Stimulated activated naive CD8-positive, alpha-beta T cell treated with anti-CD3 and anti-CD28 coated beads, Interleukin-15, amount 100 ng/mL, for 72 hours (primary cell): ENCODE measurements at places on chromosomes 6 and 20.

DNA sequence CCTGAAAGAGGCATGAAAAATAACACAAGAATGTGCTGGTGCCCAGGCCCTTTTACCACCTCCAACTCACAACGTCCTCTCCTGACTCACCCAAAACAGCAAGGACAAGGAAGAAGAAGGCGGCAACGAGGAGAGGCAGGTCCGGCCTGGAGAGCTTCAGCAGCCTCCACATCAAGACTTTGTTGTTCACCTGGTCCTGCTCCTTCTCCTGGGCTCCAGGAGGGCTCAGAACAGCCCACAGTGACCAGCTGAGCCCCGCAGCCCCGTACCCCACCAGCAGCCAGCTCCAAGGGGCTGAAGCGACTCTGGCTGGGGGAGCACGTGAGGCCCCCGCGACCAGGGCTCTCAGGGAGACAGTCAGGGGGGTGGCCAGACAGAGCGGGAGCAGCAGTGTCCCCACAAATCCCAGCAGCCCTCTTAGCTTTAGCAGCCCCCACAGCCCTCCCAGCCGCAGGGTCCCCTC lies 857 bp downstream of the TAP2 start:
- DNase-seq, result no peak

DNA sequence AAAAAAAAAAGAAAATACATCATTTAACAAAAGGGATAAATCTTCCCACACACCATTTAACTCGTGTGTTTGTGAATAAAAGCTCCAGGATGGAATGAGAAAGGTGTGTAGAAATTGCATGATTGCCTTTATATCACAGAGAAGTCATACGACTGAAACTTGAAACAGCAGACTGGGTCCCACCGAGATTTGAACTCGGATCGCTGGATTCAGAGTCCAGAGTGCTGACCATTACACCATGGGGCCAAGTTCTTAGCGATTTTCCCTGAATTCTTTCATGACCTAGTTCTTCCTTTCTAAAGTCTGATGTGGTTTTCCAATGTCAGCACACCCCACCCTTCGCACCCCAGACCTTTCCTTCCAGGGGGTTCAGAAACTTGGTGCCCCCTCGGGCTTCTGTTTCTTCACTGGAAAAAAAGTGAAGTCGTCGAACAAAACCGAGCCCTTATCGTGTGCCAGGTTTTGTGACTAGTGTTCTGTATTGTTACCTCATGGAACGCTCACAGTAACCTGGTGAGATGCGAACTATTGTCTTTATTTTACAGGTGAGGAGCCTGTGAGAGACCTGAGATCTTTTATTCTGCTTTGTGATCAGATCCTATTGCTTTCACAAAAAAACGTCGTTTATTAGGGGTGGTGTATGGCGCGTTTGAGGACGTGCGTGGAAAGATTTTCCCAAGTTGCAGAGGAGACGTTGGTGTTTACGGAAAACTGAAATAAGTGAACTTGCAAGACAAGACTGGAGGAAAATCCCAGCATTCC lies 120.8 kb downstream of the OR2B2 start:
- peak; percentile 57 for DNase-seq

DNA sequence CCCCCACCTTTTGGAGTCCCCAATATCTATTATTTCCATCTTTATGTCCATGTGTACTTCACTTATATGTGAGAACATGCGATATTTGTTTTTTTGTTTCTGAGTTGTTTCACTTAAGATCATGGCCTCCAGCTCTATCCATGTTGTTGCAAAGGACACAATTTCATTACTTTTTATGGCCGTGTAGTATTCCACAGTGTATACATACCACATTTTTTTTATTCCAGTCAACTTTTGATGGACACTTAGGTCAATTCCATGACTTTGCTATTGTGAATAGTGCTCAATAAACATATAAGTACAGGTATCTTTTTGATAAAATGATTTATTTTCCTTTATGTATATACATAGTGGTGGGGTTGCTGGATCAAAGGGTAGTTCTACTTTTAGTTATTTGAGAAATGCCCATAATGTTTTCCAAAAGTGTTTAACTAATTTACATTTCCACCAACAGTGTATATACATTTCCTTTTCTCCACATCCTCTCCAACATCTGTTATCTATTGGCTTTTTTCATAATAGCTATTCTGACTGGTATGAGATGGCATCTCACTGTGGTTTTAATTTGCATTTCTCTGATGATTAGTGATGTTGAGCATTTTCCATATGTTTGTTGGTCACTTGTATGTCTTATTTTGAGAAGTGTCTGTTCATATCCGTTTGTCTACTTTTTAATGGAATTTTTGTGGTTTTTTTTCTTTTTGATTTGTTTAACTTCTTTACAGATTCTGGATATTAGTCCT lies 34.0 kb upstream of the COL10A1 start:
- DNase-seq, result no peak

DNA sequence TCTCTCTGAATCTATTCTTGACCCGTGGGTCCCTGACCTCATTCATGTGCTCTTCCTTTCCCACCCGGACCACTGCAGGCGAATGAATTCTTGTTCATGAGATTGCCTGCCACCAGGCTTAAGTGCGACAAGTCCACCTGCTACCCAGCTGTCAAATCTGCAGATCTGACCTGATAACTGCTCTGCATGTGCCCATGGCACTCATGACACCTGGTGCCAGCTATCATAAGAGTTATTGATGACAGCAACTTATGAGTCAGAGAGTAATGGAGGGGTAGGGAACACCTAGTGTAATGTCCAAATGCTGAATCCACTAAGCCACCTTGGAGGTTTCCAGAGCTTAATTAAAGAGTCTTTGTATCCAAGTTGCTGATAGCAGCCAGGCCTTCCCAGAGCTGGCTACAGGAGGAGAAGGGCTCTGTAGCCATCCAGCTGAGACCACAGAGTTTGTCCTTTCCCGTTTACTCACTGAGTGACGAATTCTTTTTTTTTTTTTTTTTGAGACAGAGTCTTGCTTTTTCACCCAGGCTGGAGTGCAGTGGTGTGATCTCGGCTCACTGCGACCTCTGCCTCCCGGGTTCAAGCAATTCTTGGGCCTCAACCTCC lies 17.4 kb downstream of the SHLD1 start:
- no peak for DNase-seq

DNA sequence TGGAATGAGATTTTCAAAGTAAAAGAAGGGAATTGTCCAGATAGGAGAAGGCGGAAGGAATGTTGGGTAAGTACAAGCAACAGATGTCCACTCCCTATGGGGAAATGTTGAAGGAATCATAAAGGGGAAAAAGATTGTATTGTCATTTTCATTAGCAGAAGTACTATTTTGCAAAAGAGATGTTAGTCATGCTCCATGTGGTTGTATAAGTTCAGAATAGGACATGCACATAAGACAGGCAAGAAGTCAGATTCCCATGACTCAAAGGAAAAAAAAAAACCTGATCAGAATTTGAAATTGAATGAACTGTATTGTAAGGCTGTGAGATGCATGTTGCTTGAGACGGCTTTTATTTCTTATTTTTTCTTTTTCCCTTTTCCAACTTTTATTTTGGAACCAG lies 36.8 kb downstream of the GRM1 start:
- no peak for DNase-seq
